ENCODE measurements at places on chromosomes 11 and 22.

DNA sequence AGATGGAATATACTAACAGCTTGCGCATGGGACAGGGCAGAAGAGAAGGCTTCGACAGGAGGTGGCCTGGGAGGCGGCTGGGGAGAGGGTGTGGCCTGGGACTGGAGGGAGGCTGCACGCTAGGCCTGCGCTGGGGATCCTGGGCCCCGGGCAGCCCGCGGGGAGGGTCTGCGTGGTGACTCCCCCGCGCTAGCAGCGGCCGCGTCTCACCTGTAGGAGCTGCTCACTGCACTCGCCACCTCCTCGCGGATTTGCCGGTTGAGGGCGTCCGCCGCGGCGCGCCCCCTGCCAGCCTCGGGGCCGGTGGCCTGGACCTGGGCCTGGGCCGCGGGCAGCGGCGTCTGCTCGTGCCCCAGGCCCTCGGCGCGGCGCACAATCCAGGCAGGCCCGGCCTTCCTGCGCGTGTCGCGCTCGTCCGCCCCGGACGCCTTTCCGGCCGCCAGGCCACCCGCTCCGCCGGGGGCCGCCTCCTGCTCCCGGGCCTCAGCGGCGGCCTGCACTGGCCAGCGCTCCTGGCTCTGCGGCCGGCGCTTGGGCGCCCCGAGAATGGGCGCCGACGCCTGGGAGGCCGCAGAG lies 1.5 kb downstream of the MAP6 start:
- DNase-seq, result no peak

DNA sequence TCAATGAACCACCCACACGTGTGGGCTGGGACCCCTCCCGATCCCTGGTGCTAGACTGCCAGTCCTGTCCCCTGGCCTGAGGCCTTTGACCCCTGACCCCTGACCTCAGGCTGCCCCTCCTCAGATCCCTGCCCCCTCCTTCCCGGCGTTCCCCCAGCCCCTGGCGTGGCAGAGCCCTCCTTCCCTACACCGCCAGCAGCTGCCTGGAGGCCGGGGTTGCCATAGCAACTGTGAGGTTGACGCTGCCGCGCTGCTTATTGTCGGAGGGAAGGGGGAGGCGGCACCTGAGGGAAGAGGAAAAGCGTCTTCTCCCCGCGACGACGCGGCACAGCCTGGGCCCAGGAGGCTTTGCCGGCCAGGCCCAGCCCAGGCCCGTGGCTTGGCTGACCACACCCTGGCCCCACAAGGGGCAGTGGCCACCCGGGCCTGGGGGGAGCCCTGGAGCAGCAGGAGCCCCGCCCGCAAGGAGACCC lies 32.6 kb downstream of the SHANK3 start:
- DNase-seq, result no peak

GRCh38 chr11:75096456-75097172 lies at the start of gene OR2AT4:
Gene OR2AT4 (minus strand): TSS chr11:75096876.
- no peak for DNase-seq

- DNase-seq, result no peak
These were observed 108.3 kb upstream of the SYT13 start for GRCh38 chr11:45394294-45395085.

GRCh38 chr11:62909107-62909894 lies 11.9 kb downstream of the CHRM1 start:
- DNase-seq, result no peak

GRCh38 chr22:20728523-20729190 lies 45.3 kb upstream of the SERPIND1 start:
- no peak for DNase-seq

GRCh38 chr11:58628446-58628845 lies 6.0 kb downstream of the CNTF start:
- no peak for DNase-seq

- DNase-seq, result no peak
These were observed 4.0 kb downstream of the APOL4 start for GRCh38 chr22:36197514-36198146.

- DNase-seq, result no peak
These were observed 52.3 kb downstream of the CABIN1 start for GRCh38 chr22:24063361-24063760.

DNA sequence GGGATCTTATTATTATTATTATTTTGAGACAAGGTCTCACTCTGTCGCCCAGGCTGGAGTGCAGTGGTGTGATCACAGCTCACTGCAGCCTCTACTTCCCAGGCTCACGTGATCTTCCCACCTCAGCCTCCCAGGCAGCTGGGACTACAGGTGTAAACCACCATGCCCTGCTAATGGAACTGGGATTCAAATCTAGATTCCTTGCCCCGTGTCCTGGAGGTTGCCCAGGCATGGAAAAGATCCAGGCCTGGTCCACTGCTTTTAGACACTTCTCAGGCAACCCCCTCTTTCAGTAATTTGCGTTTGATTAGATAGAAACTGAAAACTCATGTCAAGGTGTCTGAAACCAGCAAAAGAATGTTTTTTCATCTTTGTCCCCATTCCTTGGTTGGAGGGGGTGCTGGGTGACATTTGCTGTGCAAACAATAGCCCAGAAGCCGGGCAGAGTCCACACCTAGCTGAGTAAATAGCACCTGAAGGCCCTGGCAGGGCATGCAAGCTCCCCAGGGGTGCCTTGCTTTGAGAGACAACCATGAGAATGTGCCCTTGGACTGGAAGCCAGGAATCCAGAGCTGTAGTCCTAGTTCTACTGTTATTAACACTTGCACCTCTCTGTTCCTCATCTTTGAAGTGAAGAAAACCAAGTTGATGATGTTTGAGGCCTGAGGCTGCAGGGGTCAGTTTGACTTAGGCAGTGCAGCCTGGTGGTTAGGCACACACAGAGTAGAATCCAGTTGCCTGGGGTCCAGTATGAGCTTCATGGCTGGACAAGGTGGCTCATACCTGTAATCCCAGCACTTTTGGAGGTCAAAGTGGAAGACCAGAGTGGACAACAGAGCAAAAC lies 19.1 kb upstream of the XBP1 start:
- DNase-seq, result no peak

- no peak for DNase-seq
These were observed 1074.5 kb downstream of the LRRC4C start for GRCh38 chr11:40384991-40385390.

GRCh38 chr11:87767615-87768014 lies 407.6 kb downstream of the RAB38 start:
- DNase-seq, result no peak

GRCh38 chr11:70128435-70128906 lies 50.4 kb downstream of the ANO1 start:
- no peak for DNase-seq

GRCh38 chr11:19711911-19712280 lies 741 bp upstream of the NAV2 start:
- DNase-seq, result no peak

GRCh38 chr11:2264366-2265053 lies 5.9 kb downstream of the ASCL2 start:
- no peak for DNase-seq

GRCh38 chr11:78801161-78801884 lies 226.7 kb upstream of the NARS2 start:
- no peak for DNase-seq

- DNase-seq, result no peak
These were observed 180.4 kb upstream of the B3GAT1 start for GRCh38 chr11:134592391-134592990.

DNA sequence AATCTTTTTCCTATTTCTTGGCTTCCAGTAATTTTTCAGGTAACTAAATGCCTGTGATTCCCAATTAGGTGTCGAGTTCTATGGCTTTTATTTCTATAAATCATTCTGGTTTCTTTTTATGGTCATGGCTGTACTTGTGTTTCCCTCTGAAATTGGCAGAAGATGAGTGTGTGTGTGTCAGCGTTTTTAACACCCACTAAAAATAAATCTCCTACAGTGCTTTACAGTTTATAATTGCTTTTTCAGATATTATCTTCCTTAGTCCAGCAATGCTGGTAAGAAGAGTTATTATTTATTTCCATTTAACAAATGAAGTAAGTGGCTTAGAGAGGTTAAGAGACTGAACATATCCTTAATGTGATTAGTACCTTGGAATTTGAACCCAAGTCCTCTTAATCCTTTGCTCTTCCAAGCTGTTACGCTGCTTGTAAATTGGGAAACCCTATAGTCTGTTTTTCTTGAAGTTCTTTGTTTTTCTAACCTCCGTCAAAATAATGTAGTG lies 125.2 kb downstream of the TEAD1 start:
- no peak for DNase-seq

DNA sequence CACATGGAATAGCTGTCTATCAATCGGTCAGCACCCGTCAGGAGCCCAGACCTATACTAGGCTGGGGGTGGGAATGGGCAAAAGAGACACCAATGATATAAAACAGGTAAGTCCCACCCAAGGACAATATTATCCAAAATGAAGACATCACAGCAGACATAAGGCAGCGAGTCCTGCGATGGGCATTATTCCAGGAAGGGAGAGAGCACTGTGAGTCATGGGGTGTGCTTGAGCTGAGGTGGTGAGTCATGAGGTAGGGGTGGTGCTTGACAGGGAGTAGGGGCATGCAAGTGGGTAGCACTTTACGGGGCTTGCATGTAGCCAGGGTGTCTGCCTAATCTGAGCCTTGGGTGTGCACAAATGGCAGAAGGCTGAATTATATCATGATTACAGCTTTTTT lies 605.0 kb upstream of the CADM1 start:
- DNase-seq, result no peak

- DNase-seq, result no peak
These were observed 205.5 kb downstream of the CCT8L2 start for GRCh38 chr22:16387088-16387487.

GRCh38 chr11:60858731-60859464 lies 3.1 kb upstream of the PTGDR2 start:
- DNase-seq, result no peak

GRCh38 chr11:88420165-88420791 lies 82.7 kb upstream of the CTSC start:
- DNase-seq, result no peak

GRCh38 chr11:71530602-71531001 lies 3.5 kb downstream of the KRTAP5-7 start:
- DNase-seq, result no peak

- DNase-seq, result no peak
These were observed 94.1 kb upstream of the LIN7C start for GRCh38 chr11:27600656-27601055.

DNA sequence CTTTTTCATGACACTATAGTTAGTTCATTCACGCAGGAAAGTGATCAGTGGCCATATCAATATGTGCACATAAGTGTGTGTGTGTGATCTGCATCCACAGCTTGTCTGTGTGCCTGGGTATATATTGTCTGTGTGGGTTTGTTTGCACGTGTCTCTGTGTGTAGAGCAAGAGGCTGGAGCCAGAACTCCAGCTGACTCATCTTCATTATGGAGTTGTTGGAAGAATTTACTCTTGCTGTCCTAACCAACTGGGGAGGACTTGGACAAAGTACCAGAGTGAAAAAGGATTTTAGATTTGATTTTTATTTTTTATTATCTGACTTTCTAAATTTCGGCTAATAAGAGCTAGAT lies 63.9 kb downstream of the TP53I11 start:
- DNase-seq, result no peak

GRCh38 chr11:30025396-30026139 lies 8.7 kb upstream of the KCNA4 start:
- DNase-seq, result no peak

GRCh38 chr11:21963013-21963412 lies 229.9 kb upstream of the ANO5 start:
- no peak for DNase-seq

DNA sequence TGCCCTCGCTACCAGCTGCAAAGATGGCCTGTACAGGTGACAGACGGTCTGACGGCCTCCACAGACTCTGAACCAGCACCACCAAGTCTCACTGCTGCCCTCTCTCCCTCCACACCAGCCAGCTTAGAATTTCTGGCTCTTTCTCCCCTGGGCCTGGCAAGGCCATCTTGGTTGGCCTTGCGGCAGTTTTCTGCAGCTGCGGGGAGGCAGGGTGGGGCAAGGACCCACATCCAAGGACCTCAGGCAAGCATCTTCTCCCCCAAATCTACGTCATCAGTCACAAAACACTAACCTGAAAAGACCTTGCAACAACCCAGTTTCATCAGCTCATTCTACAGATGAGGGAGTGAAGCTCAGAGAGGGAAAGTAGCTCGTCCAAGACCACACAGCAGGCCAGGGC lies 11.7 kb upstream of the POLDIP3 start:
- DNase-seq, result no peak

DNA sequence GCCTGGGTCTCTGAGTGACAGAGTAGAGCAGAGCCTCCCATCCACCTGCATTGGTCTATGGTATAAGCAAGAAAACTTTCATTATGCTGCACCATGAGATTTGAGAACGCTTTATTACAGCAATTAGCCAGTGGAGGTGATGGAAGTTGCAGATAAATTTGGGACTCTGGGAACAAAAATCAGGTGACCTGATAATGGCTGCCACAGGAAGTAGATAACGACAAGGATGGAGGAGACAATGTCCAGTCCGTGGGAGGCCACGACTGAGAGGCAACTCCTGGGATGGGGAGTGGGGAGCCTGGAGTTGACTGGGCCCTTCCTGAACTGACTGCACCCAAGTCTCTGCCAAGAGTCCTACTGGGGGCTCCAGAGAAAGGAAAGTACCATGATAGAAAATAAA lies 4.7 kb downstream of the MRGPRD start:
- no peak for DNase-seq

DNA sequence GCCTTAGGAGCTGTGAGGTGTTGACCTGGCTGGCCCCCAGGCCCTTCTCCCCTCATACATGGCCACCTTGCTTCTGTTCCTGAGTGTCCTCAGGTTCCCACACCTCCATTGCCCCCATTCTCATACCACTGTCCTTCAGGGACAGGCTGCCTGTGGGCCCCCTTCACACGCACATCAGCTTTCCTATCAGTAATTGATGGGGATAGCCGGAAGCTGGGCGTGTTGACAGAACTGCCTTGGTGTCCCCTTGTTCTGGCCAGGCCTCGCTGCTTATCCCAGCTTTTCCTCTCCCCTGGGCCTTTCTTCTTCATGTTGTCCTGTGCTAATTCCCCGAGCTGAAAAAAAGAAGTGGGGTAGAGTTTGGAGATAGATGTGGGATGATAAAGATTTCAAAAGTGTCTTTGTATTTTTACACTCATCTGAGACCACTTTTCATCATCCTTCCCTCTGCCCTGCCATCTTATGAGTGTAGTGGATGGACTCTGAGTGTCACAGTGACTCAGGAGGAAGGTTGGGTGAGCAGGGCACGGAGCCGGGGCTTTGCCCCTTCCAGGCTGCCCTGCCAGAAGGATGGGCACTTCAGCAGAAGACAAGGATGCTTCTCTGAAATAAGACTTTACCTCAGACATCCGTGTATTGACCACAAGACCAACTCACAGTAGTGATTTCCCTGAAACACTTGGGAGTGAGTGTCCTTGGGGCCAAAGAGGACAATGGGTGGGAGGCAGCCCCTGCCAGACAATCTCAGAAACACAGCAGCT lies 42.8 kb downstream of the MED15 start:
- no peak for DNase-seq
